RPMI7951 (cell line): ENCODE measurements at places on chromosomes 12 and 14. TPM values are rescaled to one million over a fixed set of nuclear protein-coding genes. Genes with fewer than 3 reads are reported as not detected.
A peak's percentile ranks its signal among the peaks of the same experiment; 100 is the strongest.

The KRT79 gene
- 3.3 and 4.8 TPM in 2 replicates for total RNA-seq

The TAS2R7 gene
- not detected in 2 replicates for total RNA-seq

The AJUBA gene
- total RNA-seq: 31.0 and 35.3 TPM in 2 replicates

The CLMN gene
- total RNA-seq: 0.59 and 0.72 TPM in 2 replicates

The GPRC5A gene
- 4.7 and 5.1 TPM in 2 replicates for total RNA-seq

The TMEM132D gene
- total RNA-seq: 0.36 and 0.98 TPM in 2 replicates

The RBM19 gene
- 9.7 and 12.5 TPM in 2 replicates for total RNA-seq

The GPR162 gene
- total RNA-seq: 1.8 and 2.5 TPM in 2 replicates

DNA sequence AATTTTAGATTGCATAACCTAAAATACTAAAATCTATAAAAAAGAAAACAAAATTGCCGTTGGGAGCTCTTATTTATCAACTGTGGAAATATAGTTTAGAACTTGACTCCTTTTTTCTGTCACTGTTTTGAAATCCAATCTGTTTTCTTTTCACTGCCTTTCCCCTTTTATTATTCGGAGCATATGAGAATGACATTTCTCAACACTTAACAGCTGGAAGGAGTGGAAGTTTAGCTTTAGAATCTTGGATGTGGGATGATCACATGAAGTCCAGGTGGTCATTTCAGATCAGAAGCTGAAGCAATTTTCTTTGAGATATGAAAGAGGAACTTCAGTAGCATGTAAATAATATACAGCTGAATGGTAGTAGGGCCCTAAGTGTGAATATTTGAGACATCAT lies 16.7 kb downstream of the TRHDE start:
- DNase-seq: no peak

DNA sequence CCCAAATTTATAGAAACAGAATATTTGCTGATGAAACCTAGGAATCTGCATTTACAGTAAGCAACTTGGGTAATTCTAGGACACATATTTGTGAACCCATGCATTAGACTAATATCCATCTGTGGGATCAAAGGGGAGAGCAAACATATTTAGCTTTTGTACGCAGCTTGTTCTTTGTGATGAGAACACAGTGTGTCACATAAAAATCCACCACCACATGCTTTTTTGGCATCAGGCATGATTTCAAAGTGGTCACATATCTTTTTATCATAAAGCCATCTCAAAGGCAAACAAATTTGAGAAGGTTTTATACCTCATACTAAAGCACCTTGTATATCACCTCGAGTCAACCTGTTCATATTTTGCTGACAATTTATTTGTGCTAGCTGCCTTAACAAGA lies 15.7 kb downstream of the DNAL1 start:
- no peak for DNase-seq

GRCh38 chr12:243381-243780 lies 19.3 kb downstream of the SLC6A13 start:
- no peak for DNase-seq

DNA sequence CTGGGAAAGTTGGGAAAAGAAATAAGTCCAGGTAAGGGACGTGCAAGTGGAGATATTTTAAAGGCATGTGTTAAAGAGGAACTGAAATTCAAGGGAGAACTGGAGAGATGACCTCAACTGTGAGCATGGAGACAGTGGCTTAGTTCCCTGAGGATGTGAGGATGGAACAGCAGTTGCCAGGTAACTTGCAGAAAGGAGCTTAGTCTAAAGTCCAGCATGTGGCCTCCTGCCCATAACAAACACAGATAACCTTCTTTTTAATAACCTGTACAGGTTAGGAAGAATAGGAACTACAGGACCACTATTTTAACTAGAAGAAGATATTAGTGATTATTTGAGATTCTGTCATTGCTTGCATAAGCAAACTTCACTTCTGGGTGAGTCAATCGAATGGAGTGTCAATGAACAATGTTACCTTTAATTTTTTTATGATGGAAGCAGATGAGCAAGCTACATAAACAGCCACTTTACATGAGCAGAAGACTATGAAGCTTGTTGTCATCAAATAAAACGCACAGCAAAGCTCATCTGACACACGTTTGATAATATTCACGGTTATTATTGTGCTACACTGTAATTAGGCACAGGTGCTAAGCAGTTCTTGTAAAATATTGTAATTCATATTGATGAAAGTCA lies 291.7 kb upstream of the DDHD1 start:
- no peak for DNase-seq

DNA sequence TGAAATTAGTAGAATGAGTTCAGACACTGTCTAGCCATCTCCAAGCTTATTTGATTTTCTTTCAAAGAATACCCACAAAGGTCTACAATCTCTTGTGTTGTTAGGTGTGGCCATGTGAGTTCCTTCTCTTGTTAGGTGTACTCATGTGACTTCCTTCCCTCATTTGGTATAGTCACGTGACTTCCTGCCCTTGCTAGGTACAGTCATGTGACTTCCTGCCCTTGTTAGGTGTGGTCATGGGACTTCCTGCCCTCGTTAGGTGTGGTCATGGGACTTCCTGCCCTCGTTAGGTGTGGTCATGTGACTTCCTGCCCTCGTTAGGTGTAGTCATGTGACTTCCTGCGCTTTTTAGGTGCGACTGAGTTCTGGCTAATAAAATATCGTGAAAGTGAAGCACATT lies 179.6 kb downstream of the TMX1 start:
- DNase-seq: no peak

DNA sequence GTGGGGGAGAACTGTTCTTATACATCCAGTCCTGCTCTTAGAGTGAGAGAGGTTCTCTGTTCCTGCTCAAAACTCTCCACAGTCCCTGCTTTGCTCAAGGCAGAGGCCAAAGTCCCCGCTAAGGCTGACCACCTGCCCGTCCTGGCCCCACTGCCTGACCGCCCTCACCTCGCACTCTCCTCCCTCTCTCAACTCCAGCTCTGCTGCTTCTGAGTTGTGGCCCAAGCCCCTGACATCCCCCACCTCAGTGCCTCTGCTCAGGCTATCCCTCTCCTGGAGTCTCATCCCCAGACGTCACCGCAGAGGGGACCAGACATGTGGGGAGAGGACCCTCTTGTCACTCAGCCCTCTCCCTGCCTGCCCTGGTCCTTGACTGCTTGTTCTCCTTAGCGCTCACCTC lies 110.6 kb downstream of the CALM1 start:
- no peak for DNase-seq

- DNase-seq: no peak
These were observed 53.0 kb downstream of the LLPH start for GRCh38 chr12:66077542-66077941.

GRCh38 chr12:72622556-72622955 lies 350.4 kb downstream of the TRHDE start:
- no peak for DNase-seq

DNA sequence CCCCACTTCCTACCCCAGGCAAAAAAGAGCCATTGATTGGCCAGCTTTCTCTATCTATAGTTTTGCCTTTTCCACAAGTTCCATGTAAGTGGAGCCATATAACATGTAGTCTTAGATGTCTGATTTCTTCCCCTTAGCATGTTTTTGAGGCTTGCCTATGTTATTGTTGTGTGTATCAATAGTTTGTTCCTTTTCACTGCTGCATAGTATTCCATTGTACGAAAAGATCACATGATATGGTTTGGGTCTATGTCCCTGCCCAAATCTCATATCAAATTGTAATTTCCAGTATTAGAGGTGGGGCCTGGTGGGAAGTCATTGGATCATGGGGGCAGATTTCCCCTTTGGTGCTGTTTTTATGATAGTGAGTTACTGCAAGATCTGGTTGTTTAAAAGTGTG lies 93.6 kb upstream of the RFLNA start:
- no peak for DNase-seq

DNA sequence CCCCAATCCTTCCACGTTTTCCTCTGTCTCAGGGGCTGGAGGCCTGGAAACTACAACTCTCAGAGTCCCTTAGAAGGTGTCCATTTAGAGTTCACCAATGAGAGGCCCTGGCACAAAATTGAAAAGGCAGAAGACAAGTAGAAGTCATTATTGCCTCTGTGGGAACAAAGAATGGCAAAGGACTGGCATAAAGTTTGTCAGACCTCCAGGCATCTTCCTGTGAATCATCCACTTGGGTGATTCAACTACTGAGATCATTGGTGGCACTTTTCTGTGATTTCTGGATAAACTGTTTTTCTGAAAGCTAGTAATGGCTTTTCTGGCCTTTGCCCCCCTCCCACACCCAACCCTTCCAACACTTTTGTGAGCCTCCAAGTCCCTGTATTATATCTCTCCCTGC lies 42.6 kb upstream of the C12orf42 start:
- DNase-seq: peak; percentile 22

GRCh38 chr14:66496188-66496807 lies 10.1 kb downstream of the CCDC196 start:
- no peak for DNase-seq

- no peak for DNase-seq
These were observed 10.8 kb downstream of the MLH3 start for GRCh38 chr14:75040507-75040906.

DNA sequence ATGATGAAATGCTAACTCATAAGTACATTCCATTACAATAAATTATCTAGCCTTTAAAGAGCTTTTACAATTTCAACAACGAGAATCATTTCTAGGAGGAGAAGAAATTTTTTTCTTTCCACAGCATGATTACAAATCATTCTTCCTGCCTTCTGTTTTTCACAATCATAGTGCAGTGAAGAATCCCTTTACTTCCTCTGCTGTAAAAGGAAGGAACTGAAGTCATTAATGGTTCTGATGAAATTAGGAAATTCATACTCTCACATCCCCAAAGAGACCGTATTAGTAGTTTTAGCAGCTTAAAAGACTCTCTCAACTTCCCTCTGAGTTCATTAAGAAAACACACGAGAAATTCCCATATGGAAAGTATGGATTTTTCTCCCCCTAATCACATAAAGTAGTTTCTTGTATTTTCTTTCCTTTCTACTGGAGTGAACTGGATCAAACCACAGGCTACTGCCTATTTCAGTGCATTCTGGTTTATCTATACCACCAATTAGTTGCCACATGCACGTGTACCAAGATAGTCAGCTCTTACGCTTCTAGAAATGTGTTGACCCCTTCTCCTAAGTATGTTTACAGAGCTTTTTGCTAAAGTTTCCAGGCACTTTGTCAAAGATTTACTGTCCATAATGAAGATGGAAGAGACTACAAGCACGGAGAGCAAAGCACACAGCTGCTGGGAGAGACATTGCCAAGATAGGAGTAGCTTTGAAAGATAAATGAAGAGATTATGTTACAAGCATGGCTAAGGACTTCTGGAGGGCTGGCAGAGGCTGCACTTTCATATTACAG lies 58.9 kb upstream of the KITLG start:
- no peak for DNase-seq

- no peak for DNase-seq
These were observed 180.6 kb upstream of the TMPO start for GRCh38 chr12:98334768-98335167.

DNA sequence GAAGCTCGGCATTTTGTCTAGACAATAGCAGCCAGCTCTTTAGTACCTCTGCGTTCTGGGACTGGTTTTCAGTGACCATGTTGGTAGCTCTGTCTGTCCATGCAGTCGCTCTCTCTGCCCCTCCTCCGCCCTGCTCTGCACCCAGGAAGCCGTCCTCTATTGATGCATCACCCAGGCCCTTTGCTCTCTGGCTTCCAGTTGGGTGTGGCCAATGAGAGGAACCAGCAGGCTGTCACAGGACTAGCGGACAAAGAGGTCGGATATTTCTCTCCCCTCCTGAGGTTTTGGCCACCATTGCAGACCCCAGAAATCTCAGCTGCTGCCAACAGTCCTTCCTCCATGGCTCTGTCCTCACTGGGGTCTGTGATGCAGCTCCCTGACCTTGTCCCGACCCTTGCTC lies 180.6 kb downstream of the TMEM132D start:
- no peak for DNase-seq

DNA sequence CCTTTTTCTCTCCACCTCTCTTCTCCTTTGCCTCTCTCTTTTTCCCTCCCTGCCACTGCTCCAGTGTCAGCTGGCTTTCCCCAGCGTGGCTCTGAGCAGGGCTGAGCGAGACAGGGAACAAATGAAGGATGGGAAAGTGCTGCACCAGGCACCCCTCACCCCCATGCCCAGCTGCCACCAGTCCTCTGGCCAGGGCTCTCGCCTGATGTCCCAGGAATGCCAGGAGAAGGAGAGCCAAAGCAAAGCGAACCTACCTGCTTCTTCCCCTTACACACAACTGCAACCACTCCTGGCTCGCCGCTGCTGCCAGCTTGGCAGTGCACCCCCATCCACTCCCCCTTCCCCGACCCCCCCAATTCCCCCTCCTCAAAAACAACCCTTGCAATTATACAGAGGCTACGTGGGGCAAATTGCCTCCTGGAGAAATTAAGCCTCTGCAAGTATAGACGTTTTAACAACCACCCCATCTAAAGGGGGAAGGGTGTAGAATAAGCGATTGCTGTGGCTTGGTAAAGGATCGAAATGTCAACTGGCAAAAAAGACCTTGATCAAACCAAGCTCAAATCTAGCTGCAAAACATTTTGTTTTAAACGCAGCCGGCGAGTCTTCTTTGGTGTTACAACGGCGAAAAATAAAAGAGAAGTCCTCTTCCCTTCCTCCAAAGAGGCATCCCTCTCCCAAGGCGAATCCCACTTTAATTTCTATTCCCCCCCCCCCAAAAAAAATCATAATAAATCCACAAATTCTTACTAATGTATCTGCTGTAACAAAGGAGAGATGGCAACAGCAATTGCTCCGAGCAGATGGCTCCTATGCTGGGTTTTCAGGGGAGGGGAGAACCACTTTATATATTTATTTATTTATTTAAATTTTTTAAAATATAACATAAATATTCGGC lies 2.9 kb downstream of the BCL11B start:
- DNase-seq: no peak

- peak; percentile 74 for DNase-seq
These were observed 138.4 kb downstream of the STXBP6 start for GRCh38 chr14:24911324-24912109.

DNA sequence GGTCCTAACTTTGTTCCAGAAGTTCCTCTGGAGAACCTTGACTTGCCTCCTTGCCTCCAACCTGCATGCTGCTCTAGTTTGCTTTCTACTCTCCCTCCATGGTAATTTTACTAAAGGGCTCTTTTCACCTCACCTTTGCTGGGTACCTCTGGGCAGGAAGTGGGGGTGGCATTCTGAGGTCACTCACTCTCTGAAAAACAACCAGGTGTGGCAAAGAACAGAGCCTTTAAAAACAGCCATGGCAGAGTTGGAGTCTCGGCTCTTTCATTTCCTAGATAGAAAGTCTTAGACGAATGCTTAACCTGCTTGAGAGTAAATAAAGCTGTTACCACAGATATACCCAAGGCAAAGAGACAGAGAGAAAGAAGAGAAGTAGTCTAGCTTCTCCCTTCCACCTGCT lies 827.9 kb downstream of the BCL11B start:
- DNase-seq: no peak

DNA sequence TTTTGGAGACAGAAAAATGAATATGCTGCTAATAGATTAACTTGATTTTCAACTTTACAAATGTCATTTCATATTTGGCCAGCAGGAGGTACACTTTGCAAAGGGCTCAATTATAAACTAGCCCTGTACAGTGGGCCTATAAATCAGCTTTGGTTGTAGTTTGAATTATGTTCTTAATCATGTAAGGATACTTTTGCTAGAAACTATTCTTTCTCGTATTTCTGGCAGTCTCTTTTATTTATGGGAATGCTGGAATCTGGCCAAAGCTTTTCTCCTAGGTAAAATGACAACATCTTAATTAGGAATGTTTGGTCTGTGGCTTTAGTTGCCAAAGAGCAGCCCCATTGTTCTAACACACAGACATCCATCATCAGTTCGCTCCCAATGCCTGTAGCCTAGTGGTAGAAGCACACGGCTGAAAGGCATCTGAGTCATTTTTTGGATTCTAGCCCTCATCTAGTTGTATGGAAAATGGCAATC lies 1322.3 kb upstream of the SEL1L start:
- peak; percentile 19 for DNase-seq

GRCh38 chr12:108645686-108646599 lies 12.2 kb upstream of the SELPLG start:
- no peak for DNase-seq
